ENCODE measurements at places on chromosomes 6 and 20.

DNA sequence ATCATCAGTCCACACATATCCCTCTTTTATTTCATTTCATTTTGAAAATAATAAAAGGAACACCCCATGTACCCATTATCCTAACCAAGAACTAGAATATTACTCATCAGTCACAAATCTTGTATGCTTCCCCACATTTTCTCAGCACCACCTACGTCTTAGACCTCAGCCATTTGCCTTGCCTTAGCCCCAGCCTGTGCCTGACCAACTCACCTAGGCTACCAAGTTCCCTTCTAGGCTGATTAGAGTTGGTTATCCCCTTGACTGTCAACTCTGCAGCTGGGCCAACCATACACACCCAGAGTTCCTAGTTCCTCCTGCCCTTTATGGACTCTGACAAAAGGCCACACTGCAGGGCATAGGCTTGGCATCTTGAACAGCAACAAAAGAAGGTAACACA, 33.4 kb upstream of the IPCEF1 start:
- no peak for DNase-seq

- no peak for DNase-seq
Observed at GRCh38 chr6:5205877-5206850, 54.6 kb downstream of the LYRM4 start.

GRCh38 chr6:111603040-111603439, 2.6 kb downstream of the TRAF3IP2 start:
- no peak for DNase-seq

- DNase-seq, result no peak
Observed at GRCh38 chr20:10733122-10733521, 59.3 kb upstream of the JAG1 start.

- peak; percentile 86 for DNase-seq
Observed at GRCh38 chr20:9051508-9051907, 17.4 kb upstream of the PLCB4 start.

DNA sequence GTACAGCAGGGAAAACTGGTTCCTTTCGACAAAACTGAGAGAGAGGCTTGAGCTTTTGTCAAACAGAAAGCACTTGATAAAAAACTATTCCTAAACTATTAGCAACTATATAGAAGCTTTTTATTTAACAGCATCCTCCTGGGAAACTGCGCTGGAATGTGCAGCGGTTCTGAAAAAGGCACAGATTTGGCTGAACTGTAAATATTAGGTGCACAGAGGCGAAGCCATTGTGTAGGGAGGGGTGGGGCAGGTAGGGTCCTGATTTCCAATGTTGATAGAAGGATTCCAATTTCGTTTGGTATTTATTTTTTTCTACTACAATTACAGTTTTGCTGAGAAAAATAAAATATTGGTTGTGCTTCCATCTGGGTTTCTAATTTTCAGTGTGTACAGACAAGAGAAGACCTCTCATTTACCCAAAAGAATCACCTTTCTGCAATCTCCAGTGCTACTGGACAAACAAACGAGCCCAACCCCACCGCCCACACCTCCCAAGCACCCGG, 698 bp upstream of the SH3BGRL2 start:
- no peak for DNase-seq

- no peak for DNase-seq
Observed at GRCh38 chr6:1901556-1901955, 291.8 kb downstream of the FOXC1 start.

DNA sequence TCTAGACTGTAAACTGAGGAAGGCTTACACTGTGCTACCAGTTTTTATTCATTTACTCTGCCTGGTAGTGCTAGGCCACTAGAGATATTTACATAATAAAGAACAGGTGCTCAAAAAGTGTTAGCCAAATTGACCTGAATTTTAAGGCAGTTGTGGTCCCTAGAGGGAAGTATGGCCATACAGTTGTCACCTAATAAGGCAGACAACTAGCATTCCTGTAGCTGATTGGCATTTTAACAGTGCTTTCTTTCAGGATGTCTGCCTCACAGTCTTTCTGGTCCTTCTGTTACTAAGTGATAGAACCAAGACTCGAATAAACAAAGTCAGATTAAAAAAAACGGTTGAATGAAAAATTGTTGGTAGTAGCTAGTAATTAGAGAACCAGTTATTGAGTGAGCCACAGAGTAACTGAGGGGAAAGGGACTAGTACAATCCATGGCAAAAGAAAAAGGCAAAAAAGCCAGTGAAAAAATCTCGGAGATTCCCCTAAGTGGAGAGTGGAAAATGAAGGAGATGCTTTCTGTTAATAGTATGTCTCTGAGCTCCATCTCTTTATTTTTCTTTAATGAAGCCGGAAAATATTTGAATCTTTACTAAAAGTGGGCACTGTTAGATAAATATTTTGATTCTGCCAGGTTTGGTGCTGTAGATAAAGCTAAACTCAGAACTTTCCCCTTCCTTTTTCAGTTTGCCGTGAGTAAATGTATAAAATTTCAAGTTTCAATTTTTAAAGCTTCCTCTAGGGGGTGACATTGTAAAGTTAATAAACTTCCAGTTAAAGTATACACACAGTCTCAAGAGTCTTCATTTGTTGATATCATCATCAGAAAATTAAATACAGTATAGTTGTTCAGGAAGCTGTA, 9.1 kb downstream of the VTA1 start:
- peak; percentile 21 for DNase-seq

GRCh38 chr6:98920904-98921431, 26.8 kb downstream of the FBXL4 start:
- DNase-seq, result no peak

- no peak for DNase-seq
Observed at GRCh38 chr6:38803129-38803528, 88.0 kb downstream of the DNAH8 start.

- no peak for DNase-seq
Observed at GRCh38 chr6:103719545-103719944, 1140.2 kb downstream of the HACE1 start.

DNA sequence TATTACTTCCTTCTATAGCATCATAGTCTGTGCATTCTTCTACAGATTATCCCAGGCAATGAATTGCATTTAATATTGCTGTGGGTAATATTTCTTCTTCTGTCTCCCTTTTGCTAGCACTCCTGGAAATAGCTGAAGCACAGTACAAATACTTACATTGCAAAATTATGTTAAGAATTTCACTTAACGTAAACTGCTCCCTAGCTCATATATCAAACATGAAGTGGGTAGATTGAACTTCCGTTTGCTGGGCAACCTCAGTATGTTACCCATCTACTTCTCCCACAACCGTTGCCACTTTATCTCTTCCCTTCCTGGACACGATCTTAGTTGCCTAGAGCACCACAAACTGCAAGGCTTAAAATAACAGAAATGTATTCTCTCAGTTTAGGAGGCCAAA, 963.3 kb downstream of the KIF16B start:
- DNase-seq, result no peak

GRCh38 chr6:123967905-123968304, 164.2 kb downstream of the NKAIN2 start:
- no peak for DNase-seq

DNA sequence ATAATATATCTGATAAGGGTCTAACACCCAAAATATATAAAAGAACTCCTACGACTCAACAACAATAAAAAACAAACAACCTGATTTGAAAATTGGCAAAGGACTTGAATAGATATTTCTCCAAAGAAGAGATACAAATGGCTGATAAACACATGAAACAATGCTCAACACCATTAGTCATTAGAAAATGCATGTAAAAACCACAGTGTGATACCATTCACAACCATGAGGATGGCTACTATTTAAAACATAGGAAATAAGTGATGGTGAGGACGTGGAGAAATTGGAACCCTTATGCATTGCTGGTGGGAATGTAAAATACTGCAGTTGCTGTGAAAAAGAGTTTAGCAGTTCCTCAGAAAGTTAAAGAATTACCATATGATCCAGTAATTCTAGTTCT, 41.4 kb downstream of the PTGIS start:
- DNase-seq, result no peak

GRCh38 chr6:47153404-47153755, 111.2 kb upstream of the ADGRF1 start:
- no peak for DNase-seq

- peak; percentile 79 for DNase-seq
Observed at GRCh38 chr6:43021270-43022047, at the start of gene RRP36. Gene RRP36 (plus strand): TSS chr6:43021623. CDS start chr6:43021655, 32 bp downstream.

Data from A549 (cell line).